CD4-positive, alpha-beta T cell treated with Interleukin-6 at 100 ng/mL for 8 hours (primary cell): ENCODE measurements at places on chromosomes 2 and 18.

DNA sequence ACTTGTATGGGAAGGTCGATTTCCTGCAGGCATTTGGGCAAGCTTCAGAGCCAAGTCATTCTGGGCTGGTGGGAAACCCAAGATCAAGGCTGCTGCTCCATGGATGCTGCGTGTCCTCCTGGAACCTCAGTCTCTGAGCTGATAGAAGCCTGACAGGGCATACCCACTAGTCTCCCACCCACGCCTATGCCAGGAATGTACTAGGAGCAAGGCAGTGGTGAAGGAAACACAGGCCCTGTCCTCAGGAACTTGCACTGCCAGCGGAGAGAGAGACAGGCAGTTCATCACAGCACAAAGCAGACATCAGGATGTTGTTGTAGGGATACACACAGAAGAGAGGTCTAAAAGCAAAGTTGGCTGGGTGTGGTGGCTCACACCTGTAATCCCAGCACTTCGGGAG lies 84.2 kb downstream of the PLB1 start:
- DNase-seq, result no peak

DNA sequence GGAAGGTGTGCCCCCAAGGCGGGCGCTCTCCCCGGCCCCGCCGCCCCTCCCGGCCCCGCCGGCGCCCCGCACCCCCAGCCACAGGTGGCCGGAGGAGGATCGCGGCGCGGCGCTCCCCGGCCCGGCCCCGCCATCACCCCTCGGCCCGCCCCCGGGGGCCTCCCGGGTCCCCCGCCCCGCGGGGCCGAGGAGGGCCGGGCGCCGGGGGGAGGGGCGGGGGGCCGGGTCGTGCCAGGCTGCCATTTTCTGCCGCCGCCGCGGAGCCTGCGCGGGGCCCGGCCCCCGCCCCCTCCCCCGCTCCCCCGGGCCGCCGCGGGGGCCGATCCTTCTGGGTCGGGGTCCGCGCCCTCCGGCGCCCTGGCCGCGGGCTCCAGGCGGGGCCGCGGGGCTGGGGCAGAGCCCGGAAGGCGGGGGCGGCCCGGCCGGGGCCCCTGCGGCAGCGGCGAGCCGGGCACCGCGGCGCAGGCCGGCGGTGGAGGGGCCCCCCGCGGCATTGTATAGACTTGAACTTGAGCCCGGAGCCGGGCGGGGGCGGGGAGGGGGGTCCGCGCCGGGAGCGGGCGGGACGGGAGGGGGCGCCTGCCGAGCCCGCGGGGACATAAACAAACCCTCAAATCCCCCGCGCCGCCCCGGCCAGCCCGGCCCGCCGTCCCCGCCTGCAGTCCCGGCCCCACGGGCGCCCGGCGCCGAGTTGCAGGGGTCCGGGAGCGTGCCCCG lies 556 bp downstream of the DNMT3A start:
- DNase-seq, result no peak

DNA sequence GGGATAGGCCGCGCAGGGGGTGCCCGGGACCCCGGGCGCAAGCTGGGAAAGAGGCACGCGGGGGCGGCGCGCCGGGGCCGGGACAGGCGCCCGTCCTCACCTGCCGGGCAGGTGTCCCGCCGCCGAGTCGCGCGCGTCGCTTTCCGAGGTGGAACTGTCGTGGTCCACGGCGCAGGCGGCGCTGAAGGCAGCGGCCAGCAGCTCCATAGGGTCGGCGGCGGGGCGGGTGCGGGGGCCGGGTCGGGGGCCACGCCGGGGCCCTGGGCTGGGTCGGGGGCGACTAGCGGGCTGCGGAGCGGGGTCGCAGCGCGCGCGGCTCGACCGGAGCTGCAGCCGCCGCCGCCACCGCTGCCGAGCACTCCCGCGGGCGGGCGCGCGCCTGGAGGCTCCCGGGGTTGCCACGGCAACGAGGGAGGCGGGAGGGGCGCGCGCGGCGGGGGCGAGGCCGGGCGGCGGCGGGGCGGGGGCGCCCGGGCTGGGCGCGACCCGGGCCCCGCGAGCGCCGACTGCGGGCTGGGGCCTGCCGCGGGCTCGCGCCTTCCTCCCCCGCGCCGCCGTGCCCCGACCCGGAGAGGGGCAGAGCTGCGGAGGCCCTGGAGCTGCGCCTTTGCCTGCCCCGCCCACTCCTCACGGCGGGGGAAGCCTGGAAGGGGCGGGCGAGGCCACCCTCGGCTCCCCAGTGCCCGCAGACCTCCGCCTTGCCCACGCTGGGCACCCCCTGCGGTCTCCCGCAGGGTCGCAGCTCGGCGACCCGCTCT lies 57.9 kb downstream of the SNORC start:
- no peak for DNase-seq

DNA sequence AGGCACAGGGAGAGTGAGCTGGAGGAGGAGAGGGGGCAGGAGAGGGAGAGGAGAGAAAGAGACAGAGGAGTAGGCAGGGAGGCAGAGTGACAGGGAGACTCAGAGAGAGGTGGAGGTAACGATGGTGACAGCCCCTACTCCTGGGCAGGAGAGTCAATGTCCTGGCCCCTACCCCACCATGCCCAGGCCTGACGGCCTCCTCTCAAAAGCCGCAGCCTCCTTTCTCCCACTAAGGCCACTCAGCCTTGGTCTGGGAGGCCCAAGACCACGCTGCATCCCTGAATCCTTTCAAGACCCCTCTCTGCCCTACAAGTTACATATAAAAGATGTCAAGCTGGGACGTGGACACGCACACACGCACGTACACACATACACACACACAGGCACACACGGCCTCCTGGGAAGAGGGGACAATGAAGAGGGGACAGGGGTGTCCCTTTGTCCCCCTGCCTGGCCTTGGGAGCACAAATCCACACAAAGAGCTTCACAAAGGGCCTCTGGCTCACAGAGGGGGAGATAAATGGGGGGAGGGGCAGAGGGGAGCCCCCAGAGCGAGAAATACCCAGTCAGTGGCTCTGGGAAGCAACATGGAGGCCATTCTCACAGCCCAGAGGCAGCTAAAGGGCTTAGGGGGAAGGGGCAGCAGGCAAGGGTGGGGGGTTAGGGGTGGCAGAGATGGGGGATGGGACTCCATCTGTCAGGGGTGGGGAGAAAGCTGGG lies 19.5 kb upstream of the TNS1 start:
- no peak for DNase-seq

DNA sequence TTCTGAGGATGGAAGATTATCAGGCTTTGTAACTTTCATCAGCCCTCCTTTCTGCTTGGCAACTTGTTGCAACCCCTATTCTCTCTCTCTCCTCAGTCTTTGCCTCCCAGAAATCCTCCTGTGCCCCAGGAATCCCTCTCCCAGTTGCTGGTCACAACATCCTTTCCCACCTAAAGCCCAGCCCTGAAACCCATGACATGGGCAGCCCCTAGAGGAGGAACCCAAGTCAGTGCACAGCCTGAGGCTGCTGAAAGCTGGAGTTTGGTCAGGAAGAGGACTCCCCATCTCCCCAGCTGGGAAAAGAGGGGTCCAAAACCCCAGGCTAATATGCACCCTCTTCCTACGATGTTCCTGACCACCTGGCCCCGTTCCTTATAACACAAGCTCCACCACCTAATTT lies 29.5 kb downstream of the PKDCC start:
- DNase-seq, result no peak

GRCh38 chr2:72681016-72681995 lies 144.5 kb downstream of the EXOC6B start:
- no peak for DNase-seq

- no peak for DNase-seq
These were observed 83.0 kb upstream of the LTBP1 start for GRCh38 chr2:32863803-32864202.

GRCh38 chr2:199966976-199967375 lies 11.6 kb downstream of the MAIP1 start:
- DNase-seq, result no peak

DNA sequence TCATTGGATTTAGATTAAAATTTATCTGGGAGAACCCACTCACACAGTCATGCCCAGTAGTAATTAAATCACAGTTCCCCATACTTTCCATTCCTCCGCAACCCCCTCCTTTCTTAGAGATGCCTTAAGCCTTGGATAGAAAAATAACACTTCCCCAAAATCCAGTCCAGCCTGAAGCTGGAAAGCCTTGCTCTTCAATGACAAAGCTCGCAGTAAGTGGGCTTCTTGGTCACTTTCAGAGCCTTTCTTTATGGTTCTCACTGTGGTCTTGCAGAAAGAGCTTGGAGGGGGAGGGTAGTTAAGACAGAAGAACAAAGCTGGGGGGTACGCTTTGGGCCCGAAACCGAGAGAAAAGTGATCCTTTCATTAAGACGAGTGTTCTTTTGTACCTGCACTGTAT lies 802.1 kb upstream of the POU3F3 start:
- DNase-seq, result no peak

DNA sequence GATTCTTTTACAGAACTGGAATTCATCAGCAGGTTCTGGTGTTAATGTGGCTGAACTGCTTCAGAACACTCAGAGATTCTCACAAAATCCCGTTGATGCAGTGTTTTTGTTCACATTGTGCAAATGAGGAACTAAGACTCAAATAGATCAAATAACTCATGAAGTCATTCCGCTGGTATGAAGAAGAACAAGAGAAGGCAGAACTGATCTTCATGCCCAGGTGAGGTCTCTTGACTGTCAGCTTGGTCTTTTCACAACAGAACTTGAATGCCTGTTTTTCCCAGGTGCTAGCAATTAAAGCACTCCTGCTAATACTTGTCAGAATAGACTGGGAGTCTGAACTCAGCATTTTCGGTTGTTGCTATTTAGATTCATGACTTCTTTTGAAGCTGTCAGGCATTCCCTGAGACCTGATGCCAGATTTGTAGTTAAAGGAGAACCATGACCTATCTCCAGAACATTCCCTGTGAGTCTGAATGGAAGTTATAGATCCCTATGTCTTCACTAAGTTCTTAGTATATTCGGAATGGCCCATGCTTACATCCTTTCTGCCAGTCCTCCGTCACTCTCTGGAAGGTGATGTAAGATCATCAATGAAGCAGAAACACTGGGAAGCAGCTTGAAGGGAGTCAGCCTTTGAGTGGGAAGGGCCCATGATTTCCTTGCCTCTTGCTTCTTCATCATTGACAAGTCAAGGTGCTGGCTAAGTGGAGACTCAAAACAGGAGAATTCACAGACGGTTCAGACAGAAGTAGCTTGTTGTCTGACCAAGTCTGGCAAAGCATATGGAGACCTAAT lies 155.7 kb downstream of the MTCL1 start:
- no peak for DNase-seq

GRCh38 chr2:216392018-216392562 lies 19.8 kb upstream of the MARCHF4 start:
- DNase-seq, result no peak

- DNase-seq, result no peak
These were observed 51.8 kb downstream of the LIMS1 start for GRCh38 chr2:108586116-108586515.

DNA sequence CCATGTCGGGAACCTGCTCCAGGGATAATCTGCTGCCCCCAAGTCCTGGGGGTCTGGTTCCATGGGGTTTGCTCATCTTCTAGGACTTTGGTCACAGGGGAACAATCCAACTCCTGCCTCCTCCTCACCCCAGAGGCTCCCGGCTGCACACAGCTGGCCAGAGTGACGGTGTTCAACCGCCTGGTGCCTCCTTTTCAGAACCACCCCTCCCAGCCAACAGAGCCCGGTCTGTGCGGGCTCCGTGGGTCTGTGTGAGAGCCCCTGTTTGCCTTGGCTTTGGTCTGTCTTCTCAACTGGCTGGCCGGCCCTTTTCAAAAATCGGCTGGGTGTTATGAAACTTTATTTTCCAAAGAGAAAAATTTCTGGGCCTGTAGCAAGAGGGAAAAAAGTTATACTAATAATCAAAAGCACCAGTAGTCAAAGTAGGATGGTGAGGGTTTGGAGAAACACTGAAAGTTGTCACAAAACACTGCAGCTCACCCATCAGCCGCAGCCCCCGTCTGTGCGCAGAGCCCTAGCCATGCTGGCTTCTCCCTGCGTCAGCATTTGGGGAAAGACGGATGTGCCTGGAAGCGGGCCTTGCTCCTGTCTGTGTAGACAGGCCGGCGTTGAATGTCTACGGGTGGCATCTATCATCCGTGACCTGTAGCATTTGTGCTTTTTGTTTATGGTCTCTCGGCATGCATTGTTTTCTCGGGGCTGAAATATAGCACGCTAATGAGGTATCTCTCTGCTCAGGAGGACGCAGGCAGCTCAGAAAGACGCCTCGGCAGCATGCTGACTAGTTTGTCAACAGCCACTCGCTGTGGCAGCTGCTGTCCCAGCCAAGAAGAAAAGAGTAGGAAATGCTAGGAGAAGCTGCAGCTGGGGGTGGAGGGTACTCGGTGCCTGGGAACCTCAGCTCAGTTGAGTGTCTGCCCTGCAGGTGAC lies 138.6 kb downstream of the GLI2 start:
- DNase-seq, result no peak

- DNase-seq, result no peak
These were observed 136.9 kb downstream of the SH3RF3 start for GRCh38 chr2:109265953-109266352.

- DNase-seq, result no peak
These were observed 131.0 kb upstream of the CXCR4 start for GRCh38 chr2:136248907-136249306.

GRCh38 chr18:45197526-45197970 lies 417.7 kb upstream of the SLC14A2 start:
- DNase-seq, result no peak

- DNase-seq, result no peak
These were observed 16.6 kb downstream of the KCNG2 start for GRCh38 chr18:79814373-79814772.

DNA sequence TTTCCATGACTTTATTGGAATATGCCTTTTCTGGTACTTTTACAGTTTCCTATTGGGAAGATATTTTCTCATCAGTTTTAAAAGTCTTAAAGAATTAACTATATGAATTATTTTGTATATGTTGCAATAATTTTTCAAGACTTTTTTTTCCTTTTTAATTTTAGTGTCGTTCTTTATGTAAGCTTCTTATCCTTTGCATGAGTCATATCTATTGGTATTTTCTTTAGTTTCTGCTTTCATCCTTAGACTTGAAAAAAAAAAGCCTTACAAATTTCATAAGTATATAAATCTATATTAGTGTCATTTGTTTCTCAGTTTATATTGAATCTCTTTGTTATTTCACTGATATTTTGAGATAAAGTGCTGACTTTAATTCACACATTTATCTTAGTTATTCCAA lies 94.9 kb downstream of the DSEL start:
- DNase-seq, result no peak

GRCh38 chr2:172219201-172219600 lies 116.5 kb upstream of the DLX2 start:
- no peak for DNase-seq

DNA sequence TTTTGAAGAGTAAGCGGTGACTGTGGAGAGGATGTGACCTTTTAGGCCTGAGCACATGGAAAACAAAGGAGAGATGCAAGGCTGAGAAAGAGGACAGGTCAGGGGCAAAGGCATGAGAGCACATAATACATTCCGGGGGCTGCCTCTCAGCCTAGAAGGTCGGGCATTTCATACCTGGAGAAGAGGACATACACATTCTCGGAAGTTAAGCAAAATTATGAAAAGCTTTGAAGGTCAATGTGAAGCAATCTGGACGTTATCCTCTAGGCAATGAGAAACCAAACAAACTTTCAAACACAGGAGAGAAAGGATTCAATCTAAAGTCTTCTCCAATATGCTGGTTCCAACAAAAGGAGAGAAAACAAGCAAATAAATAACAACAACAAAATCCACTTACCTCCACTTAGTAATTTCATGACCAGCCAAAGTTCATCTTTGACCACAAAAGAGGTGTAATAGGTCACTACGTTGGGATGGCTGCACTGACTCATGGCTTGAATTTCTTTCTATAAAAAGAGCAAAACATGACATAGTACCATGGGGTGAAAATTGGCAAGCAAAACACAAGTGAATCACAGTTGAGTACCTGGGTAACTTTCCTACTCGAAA lies 80.4 kb downstream of the STK39 start:
- DNase-seq, result no peak
